ENCODE measurements at places on chromosomes 3 and 15. TPM values are rescaled to one million over a fixed set of nuclear protein-coding genes. Genes with fewer than 3 reads are reported as not detected.

DNA sequence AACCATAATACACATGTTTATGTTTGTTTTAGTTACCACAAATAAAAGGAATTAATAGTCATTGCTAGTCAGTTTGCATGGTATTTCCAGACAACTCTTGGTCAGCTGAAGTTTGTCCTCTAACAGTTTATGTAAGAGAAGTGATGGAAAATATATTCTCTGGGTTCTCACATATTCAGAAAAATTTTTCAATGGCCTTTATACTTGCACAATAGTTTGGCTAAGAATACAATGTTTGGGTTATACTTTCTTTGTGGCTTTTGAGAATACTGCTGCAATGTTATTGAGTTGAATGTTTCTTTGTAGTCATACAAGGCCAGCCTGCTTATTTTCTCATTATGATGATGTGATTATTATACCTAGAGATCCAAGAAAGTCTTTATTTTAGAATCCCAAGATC lies 133.9 kb downstream of the RAP2B start:
- no peak for ATAC-seq

- ATAC-seq, result no peak
Measured at GRCh38 chr3:171731691-171732090, 78.6 kb downstream of the PLD1 start.

DNA sequence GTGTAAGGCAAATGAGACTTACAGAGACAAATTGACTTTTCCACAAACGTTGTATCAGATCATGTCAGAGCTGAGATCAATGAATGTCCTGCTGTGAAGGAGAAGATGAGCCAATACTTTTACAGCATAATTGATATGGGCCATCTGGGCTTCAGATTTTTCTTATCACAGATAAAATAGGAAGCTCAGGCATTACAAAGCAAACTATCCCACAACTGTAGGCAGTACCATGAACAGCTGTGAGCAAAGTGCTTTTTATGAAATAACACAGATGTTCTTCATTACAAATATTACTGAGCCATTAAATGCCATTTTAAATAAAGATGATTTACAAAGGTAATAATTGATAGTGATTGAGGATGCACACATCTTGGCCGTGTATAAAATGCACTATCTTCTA lies 852.3 kb downstream of the OTOL1 start:
- no peak for ATAC-seq

Gene SLCO2A1
- total RNA-seq, result 0.36 TPM

DNA sequence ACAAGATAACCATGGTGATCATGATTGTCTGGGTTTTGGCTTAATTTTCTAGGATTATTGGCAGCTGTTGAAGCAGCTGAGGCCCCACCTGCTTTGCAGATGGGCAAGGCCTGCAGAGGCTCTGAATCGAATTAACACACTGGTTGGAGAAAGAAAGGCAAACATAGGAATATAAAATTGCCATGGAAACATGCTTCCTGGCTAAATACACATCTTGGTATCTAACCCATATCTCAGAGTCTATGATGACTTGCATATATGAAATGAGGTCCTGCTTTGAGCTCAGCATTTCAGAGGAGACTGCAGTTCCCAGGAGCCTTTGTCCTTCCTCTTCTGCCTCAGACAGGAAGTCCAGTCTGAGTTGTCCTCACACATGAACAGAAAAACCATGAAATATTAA lies 24.3 kb upstream of the SV2B start:
- ATAC-seq, result no peak

GRCh38 chr15:78127882-78128281 lies 3.4 kb downstream of the CIB2 start:
- no peak for ATAC-seq

DNA sequence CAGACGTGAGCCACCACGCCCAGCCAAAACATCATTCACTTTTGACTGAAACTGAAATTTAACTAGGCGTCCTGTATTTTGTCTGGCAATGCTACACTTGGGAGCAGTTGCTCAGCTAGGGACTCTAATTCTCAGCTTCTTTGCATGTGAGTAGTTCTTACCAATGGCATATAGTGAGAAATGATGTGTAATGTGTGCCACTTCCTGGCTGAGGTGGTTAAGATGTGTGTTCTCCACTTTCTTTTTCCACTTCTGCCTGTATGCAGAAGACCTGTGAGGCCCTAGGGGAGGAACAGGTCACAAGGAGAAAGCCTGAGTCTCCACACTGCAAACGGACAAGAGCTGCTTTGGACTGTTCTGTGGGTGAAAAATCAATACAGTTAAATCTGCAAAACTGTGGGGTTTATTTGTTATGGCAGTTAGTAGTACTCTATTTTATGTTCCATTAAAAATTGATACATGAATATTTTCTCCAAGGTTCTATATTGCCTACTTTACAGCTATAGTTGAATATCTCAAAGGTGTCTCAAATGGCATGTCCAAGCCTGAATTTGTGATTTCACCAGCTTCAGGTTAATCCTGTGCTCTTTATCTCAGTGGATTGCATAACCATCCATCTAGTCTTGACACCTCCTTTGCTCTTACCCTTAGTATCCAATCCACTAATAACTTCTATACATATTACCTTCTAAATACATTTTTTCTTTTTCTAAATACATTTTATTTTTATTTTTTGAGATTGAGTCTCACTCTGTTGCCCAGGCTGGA lies 59.3 kb downstream of the NR1D2 start:
- ATAC-seq, result no peak

DNA sequence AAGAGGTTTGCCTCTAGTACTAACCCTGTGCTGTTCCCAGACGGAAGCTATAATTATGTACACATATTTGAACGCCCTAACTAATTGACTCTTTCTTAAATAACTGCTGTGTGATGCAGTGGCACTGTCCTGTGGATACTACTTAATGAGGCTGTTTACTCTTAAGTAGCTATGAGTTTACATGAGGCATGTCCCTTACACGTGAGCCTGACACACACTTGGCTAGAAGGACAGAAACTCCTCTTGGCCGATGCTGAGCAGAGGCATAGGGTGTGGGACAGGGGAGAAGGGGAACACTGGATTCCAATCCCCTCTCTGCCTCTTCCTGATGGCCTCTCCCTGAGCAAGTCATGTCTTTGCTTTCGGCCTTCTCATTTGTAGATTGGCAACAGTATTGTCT lies 21.9 kb downstream of the EHD4 start:
- ATAC-seq, result no peak

DNA sequence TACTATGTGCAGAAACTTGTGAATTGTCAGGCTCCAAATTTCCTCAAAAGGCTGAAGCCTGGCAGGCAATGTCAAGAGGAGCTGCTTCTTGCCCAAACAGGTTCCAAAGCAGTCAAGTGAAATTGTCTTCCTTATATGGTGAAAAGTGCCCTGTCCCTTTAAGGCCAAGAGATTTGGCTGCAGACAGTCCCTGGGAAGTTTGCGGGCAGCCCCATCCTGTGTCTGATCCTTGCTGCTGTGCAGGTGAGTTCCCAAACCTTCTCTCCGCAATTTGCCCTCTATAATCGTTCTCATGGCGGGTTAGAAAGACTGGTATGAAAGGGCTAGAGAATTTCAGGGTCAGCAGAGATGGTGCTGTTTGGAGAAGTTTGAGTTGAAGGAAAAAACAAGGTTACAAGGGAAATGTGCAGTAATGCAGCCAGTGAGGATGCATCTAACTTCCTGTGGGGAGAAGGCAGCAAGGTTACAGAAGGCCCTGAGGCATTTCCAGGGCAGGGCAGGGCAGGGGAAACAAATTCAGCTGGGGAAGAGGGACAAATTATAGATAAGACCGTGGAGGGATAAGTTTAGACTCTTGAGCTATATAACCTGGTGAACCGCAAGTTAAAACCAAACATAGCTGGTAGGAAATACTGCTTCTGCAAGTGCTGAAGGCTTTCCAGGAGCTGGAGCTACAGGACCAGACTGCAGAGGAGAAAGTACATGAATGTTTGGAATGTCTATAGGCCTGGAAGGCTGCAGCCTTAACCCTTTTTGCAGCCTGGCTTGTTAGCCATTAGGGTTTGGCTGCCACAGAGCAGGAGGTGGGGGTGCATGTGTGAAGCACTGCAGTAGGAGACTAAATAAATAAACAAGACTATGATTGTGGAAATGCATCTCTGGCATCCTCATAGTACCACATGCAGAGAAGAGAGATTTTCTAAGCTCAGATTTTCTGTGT lies 256.2 kb upstream of the IL12A start:
- ATAC-seq, result peak; percentile 50

DNA sequence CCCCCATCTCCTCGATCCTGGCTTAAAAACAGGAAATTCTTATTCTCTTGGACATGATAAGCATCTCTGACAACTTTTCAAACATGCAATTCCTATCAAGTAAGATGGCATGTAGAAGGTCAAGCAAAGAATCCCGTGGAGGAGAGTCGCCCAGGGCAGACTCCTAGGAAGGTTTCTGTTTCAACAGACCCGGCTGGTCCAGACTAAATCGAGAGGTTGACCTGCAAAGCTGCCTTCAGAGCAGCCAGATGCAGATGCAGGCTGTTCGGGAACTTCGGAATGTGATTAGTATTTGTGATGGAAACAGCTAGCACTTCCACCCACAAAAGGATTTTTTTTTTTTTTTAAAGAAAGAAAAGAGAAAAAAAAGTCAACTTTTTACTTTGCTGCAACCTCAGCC lies 216.8 kb downstream of the NR1D2 start:
- ATAC-seq, result peak; percentile 16

Gene FBXO40
- total RNA-seq, result 0.23 TPM

DNA sequence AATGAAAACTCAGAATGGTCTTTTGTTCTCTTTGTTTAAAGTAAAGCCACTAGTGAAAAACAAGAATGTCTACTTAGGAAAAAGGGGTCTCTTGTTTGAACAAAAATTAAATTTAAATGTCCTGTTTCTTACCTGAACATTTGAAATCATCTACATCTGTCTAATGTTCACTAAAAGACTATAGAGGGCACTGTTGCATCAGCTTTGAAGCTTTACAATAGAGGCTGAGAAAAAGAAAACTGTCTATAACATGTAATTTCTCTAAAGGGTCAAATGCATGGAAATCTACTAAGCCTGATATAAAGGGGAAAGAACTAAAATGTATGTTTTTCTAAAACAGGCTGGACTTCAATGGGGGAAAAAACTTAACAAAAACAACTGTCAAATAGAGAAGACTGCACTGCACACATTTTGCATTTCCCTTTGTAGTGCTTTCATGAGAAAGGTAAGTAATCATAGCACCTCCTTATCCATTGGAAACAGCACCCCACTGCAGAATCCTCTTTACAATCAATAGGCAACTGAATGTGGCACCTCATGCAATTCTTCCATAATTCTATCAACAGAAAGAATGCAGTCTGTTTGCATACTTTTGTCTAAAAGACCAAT lies 26.3 kb downstream of the DPH6 start:
- ATAC-seq, result peak; percentile 81

GRCh38 chr15:27884726-27885125 lies 214.4 kb downstream of the OCA2 start:
- ATAC-seq, result no peak

Gene SLC9C1
- not detected for total RNA-seq

GRCh38 chr3:72973031-72973723 lies 23.4 kb upstream of the PPP4R2 start:
- no peak for ATAC-seq

DNA sequence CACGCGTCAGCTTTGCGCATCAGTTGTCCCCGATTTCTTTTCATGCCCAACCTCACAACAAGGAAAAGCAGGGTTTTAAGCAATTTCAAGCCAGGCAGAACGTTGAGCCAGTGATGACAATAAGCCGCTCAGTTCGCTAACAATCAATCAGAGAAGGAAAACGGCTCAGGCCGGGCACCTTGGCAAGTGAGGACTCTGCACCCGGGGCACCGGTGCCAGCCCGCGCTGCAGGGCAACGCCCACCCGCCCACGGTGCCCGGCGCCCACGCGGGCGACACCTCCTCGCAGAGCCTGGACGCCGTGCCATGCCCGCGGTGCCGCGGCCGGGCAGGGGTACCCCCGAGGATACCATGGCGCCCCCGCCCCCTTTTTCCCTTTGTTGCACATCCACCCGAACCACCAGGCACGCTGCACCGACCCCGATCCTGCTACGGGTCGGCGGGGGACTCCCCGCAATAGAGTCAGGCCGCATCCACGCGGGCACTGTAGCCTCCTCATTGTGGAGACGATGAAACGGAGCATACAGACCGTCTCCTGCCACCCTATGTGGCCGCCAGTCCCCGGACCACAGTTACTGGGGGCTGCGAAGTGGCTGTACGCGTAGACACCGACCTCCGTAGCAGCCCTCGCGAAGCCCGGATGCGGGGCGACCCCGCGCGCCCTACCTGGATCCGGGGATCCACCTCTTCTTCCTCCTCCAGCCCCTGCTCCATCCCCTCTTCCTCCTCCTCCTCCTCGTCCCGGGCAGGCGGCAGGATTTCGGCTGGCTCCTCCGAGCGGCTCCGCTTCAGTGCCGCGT lies 581 bp downstream of the SH3BP5 start:
- ATAC-seq, result peak; percentile 4

Gene SLC30A4
- total RNA-seq, result 5.3 TPM

- no peak for ATAC-seq
Measured at GRCh38 chr3:77535116-77535515, 495.2 kb downstream of the ROBO2 start.

DNA sequence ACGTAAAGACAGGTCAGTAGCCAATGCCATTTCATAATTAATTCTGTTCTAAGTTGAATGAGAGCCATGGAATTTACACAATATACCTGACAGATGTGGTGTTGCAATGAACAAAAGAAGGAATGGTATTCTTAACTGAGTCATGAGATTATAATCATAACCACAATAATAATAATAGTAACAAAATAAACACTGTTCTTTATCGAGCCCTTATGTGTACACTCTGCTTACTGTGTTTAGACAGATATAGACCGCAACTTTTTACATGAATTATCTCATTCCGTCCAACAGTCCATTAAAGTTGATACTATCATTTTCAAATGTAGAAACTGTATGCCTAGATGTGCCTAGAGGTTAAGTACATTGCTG lies 28.2 kb upstream of the SCAANT1 start:
- ATAC-seq, result no peak

DNA sequence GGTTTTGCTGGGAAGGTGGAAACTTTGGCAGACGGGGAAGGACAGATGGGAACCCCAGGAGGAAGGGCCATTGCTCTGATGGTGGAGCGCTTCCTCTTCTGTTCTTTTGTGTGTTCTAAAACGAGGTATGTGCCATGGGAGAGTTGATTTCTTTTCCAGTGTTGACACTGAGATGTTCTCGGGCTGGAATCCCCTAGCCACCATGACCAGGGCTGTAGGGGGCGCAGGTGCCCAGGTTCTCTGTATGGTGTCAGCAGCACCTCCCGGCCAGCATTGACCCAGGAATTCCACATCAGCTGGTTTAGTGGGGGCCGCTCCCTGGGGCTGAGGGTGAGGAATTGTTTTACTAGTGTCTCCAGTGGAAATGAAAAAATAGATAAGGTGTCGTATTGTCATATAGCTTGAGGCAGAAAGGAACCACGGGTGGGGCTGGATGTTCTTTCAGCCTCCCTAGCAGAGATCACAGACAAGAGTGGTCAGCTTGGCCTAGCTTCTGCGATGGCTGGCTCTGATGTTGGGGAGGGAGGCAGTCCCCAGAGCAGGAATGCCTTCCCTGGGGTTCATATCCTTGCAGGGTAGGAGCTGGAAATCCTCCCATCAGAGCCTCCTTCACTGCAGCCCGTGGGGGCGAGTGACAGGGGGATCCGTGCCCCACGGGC lies 34.2 kb upstream of the ACAD9 start:
- ATAC-seq, result no peak
